GM23248 (cell line): ENCODE measurements at places on chromosomes 1 and 21. TPM values are rescaled to one million over a fixed set of nuclear protein-coding genes. Genes with fewer than 3 reads are reported as not detected.

- no peaks in the 10 kb centered on the region for H3K27me3 ChIP-seq
- peaks cover 39% of the 10 kb centered on the region for H3K4me1 ChIP-seq
- H3K27ac ChIP-seq = peak overlapping the region; percentile 95
- peak overlapping the region; percentile 54 for H3K4me3 ChIP-seq
- DNase-seq = peak; percentile 97
These were observed 3.0 kb downstream of the PEAR1 start for GRCh38 chr1:156896490-156897033.

DNA sequence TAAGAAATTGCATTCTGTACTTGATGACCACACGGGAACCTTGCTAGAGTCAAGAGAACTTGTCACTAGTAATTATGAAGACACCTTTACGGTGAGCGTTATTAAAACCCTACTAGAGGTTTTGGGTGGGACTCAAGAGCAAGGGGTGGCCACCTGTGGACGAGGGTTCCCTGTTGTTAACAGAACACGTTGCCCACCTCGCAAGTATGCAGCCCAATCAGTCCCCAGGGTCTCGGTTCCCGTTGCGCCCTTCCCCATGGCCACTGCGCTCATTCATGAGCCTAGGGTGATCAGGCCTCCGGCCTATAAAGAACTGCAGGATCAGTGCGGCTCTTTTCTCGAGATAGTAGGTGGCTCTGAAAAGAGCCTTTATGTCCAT lies 30.2 kb upstream of the RNF187 start:
- no peaks in the 10 kb centered on the region for H3K36me3 ChIP-seq
- H3K27me3 ChIP-seq = peaks cover 15% of the 10 kb centered on the region
- peak; percentile 18 for DNase-seq
- H3K4me1 ChIP-seq = peaks cover 14% of the 10 kb centered on the region
- peak overlapping the region; percentile 78 for H3K4me3 ChIP-seq

- no peak overlapping the region for H3K4me3 ChIP-seq
- H3K36me3 ChIP-seq = no peaks in the 10 kb centered on the region
- DNase-seq = no peak
- H3K27me3 ChIP-seq = no peaks in the 10 kb centered on the region
- peaks cover 4% of the 10 kb centered on the region; the same call in 1 of the 2 replicates for H3K4me1 ChIP-seq
These were observed 295.2 kb downstream of the DISC1 start for GRCh38 chr1:231921646-231922345.

- H3K27ac ChIP-seq = no peak overlapping the region
- H3K4me1 ChIP-seq = no peaks in the 10 kb centered on the region
- no peaks in the 10 kb centered on the region for H3K36me3 ChIP-seq
- no peak for DNase-seq
- H3K4me3 ChIP-seq = no peak overlapping the region
- no peaks in the 10 kb centered on the region for H3K27me3 ChIP-seq
These were observed 12.3 kb upstream of the RCC2 start for GRCh38 chr1:17451731-17452130.

GRCh38 chr21:37737507-37737906 lies 178.8 kb downstream of the KCNJ6 start:
- H3K36me3 ChIP-seq = no peaks in the 10 kb centered on the region
- H3K27ac ChIP-seq = no peak overlapping the region
- DNase-seq = no peak
- peaks cover 5% of the 10 kb centered on the region; the same call in 1 of the 2 replicates for H3K4me1 ChIP-seq
- peaks cover 53% of the 10 kb centered on the region for H3K27me3 ChIP-seq
- H3K4me3 ChIP-seq = no peak overlapping the region

GRCh38 chr1:68495532-68495931 lies 1.4 kb downstream of the DEPDC1 start:
- H3K4me3 ChIP-seq = peak overlapping the region; percentile 82
- no peaks in the 10 kb centered on the region for H3K36me3 ChIP-seq
- DNase-seq = peak; percentile 4

- no peak overlapping the region for H3K27ac ChIP-seq
- H3K36me3 ChIP-seq = peaks cover 70% of the 10 kb centered on the region
- H3K4me3 ChIP-seq = no peak overlapping the region
- peaks cover 17% of the 10 kb centered on the region for H3K4me1 ChIP-seq
These were observed 39.0 kb downstream of the NEXN start for GRCh38 chr1:77927414-77927813.

DNA sequence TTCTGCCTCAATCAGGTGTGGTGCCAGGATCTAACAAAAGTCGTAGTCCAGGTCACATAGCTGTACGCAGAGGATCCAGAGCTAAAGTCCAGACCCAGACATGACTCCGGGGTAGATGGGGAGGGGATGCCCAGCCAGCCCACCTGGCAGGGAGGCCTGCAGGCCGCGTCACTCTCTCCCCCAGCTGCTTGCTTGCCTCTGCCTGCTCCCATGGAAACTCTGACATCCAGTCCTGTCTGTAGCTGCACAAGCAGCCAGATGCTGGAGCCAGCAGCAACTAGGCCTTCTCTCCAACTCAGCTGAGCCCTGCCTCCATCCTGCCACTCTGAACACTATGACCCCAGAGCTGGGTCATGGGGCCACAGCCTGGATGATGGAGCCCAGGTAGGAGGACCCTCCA lies 8.1 kb downstream of the COL8A2 start:
- no peak overlapping the region for H3K4me3 ChIP-seq
- H3K4me1 ChIP-seq = peaks cover 21% of the 10 kb centered on the region
- H3K27ac ChIP-seq = peak overlapping the region; percentile 93
- no peaks in the 10 kb centered on the region for H3K27me3 ChIP-seq
- peak; percentile 41 for DNase-seq

DNA sequence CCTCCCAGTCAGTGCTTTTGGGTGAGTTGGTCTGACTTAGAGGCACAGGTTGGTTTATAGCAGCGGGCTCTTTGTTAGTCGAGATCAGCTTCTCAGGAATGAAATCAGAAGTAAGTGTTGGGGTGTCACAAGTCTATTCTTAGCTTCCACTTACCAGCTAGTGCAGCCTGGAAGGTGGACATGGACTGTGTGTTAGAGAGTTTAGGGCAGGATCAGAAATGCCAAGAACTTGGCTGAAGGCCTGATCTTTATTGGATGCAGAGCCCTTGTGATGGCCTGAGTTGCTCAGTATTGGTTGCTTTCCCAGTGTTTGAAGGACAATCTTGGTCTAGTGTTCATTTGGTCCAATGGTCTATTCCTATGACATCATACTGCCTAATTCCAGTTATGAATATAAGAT lies 377.0 kb upstream of the USP24 start:
- H3K27ac ChIP-seq = no peak overlapping the region
- peaks cover 20% of the 10 kb centered on the region for H3K4me1 ChIP-seq
- H3K4me3 ChIP-seq = no peak overlapping the region
- no peaks in the 10 kb centered on the region for H3K27me3 ChIP-seq
- H3K36me3 ChIP-seq = no peaks in the 10 kb centered on the region

DNA sequence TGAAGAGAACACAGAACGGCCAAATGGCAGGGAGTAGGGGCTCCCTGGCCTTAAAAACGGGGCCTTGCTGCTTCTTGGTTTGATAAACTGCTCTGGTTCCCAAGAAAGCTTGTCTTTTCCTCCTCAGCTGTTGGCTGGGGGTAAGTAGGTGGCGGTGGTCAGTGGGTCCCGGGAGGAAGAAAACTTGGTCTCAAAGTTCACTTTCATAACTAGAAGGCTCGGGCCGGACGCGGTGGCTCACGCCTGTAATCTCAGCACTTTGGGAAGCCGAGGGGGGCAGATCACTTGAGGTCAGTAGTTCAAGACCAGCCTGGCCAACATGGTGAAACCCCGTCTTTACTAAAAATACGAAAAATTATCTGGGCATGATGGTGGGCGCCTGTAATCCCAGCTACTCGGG lies 47.3 kb upstream of the CTBS start:
- H3K27me3 ChIP-seq = no peaks in the 10 kb centered on the region

DNA sequence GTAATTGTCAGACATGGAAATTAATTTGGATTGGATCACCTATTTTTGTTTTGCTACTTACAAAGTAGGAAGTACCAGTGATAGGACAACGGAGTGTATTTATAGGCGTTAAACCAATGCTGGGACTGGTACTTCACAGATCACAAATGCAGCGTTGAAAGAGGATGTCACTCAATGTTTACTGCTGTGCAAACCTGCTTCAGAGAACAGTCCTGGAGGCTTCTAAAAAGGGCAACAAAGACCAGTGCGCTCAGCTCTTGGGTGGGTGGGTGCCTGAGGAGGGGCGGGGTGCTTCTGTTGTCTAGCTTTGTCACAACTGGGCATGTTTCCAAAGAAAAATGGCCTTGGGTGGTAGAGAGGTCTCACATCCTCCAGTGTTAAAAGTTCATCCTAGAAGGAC lies 2.1 kb downstream of the C1orf21 start:
- peak overlapping the region; percentile 96 for H3K4me3 ChIP-seq
- no peaks in the 10 kb centered on the region for H3K36me3 ChIP-seq
- peaks cover 31% of the 10 kb centered on the region for H3K4me1 ChIP-seq
- H3K27ac ChIP-seq = peak overlapping the region; percentile 61
- no peak for DNase-seq

GRCh38 chr1:220420726-220421125 lies 107.2 kb upstream of the MARK1 start:
- H3K27ac ChIP-seq = no peak overlapping the region
- H3K4me3 ChIP-seq = no peak overlapping the region
- no peaks in the 10 kb centered on the region for H3K36me3 ChIP-seq
- no peaks in the 10 kb centered on the region; the same call in 1 of the 2 replicates for H3K27me3 ChIP-seq

GRCh38 chr1:111516005-111516535 lies 12.6 kb upstream of the ADORA3 start:
- H3K27ac ChIP-seq = no peak overlapping the region
- H3K4me1 ChIP-seq = no peaks in the 10 kb centered on the region
- H3K36me3 ChIP-seq = no peaks in the 10 kb centered on the region

GRCh38 chr1:32127409-32128198 lies 19.7 kb downstream of the KPNA6 start:
- H3K36me3 ChIP-seq = no peaks in the 10 kb centered on the region
- H3K27ac ChIP-seq = no peak overlapping the region
- H3K4me3 ChIP-seq = no peak overlapping the region

DNA sequence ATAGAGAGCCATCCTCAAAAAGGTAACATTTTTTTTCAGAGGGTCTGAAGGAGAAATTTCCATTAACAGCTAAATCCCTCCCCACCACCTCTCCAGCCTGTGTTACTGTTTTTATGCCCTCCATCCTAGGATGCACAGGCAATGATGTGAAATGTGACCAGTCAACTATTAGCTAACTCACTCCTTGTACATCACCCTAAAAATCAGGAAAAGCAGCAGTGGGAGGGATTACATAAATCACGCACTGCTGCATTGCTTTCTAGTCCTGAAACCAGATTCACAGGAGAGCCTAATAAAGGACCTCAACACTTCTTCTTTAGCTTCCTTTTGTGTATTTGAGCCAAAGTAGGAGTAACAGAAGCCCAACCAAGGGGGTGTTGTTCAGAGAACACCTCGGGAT lies 66.3 kb downstream of the LMO4 start:
- H3K27ac ChIP-seq = no peak overlapping the region
- H3K36me3 ChIP-seq = no peaks in the 10 kb centered on the region
- DNase-seq = no peak
- peaks cover 31% of the 10 kb centered on the region for H3K4me1 ChIP-seq

GRCh38 chr1:209720326-209720725 lies 15.7 kb downstream of the HSD11B1 start:
- H3K4me1 ChIP-seq = no peaks in the 10 kb centered on the region
- no peak overlapping the region for H3K27ac ChIP-seq
- H3K36me3 ChIP-seq = no peaks in the 10 kb centered on the region
- peaks cover 7% of the 10 kb centered on the region; the same call in 1 of the 2 replicates for H3K27me3 ChIP-seq
- DNase-seq = no peak

DNA sequence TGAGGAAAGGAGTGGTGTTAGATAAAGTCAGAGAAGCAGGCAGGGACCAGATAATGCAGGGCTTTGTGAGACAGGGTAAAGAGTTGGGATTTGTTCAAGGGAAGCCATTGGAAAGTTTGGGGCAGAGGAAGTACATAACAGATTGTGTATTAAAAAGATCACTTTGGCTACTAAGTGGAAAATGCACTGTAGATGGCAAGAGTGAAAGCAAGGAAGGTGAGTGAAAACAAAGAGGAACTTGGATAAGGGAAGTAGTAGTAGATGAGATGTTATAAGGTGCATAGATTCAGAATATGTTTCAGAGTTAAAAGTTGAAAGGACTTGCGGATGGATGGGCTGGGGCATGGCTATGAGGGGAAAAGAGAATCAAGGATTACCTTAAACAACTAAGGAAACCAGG lies 17.4 kb downstream of the MRPL39 start:
- no peaks in the 10 kb centered on the region for H3K4me1 ChIP-seq
- no peak overlapping the region for H3K27ac ChIP-seq

- H3K27me3 ChIP-seq = no peaks in the 10 kb centered on the region
- no peak for DNase-seq
- no peak overlapping the region for H3K27ac ChIP-seq
- H3K36me3 ChIP-seq = no peaks in the 10 kb centered on the region
- peaks cover 9% of the 10 kb centered on the region for H3K4me1 ChIP-seq
- H3K4me3 ChIP-seq = no peak overlapping the region
These were observed 32.8 kb downstream of the COQ8A start for GRCh38 chr1:226972931-226973330.

GRCh38 chr1:172895050-172895460 lies 155.7 kb downstream of the TNFSF18 start:
- no peak overlapping the region for H3K27ac ChIP-seq
- DNase-seq = no peak
- no peaks in the 10 kb centered on the region for H3K27me3 ChIP-seq

- H3K4me3 ChIP-seq = no peak overlapping the region
- H3K36me3 ChIP-seq = no peaks in the 10 kb centered on the region
- H3K4me1 ChIP-seq = no peaks in the 10 kb centered on the region
- H3K27me3 ChIP-seq = no peaks in the 10 kb centered on the region
- no peak for DNase-seq
These were observed 311.8 kb downstream of the PLPP3 start for GRCh38 chr1:56267611-56268010.

DNA sequence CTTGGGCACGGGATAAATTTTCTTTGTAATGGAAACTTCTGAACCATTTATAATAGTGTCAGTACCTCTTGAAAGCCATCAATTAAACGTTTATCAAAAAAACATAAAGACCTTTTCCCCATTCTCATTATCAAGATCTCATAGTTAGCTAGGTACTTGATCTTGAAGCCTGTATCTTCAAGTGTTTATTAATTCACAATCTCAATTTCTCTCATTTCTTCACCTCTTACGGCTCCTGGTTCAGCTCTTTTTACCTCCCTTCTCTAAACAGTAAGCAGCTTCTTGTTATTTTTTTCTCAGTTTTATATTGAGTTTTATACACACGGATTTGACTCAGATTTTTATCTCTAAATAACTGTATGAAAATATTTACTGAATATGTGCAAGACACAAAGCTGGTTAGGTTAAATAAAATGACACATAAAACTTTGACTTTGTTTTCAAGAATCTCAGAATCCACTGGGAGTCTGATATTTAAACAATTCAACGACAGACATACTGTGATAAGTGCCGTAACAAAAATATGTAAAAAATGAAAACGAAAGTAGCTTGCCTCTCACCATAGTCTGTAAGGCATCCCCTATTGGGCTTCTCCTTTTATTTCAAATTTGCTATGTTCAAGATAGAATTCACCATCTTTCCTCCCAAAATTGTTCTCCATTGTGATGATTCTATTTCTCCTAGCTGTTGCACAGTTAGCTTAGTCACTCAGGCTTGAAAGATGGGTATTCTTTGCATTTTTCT lies 411.6 kb upstream of the ZRANB2 start:
- no peak for DNase-seq
- no peaks in the 10 kb centered on the region for H3K4me1 ChIP-seq
- no peaks in the 10 kb centered on the region for H3K27me3 ChIP-seq
- H3K36me3 ChIP-seq = no peaks in the 10 kb centered on the region
- no peak overlapping the region for H3K27ac ChIP-seq

- H3K27ac ChIP-seq = no peak overlapping the region
- H3K36me3 ChIP-seq = no peaks in the 10 kb centered on the region
- H3K4me1 ChIP-seq = no peaks in the 10 kb centered on the region
- no peak for DNase-seq
These were observed 6.2 kb downstream of the ERO1B start for GRCh38 chr1:236275586-236275985.

Gene CD101
- not detected in 2 replicates for polyA plus RNA-seq

Gene SMCP
- polyA plus RNA-seq = not detected in 2 replicates

Gene CYP2J2
- polyA plus RNA-seq = not detected in 2 replicates

Gene MAEL
- polyA plus RNA-seq = not detected in 2 replicates

Gene CGN
- polyA plus RNA-seq = 0.06 TPM in 1 of 2 replicates, not detected in the other

Gene INSRR
- 0.09 TPM in 1 of 2 replicates, not detected in the other for polyA plus RNA-seq

Gene MAB21L3
- 0.08 TPM in 1 of 2 replicates, not detected in the other for polyA plus RNA-seq

Gene S100A8
- not detected in 2 replicates for polyA plus RNA-seq

Gene NCF2
- 0.28 and 0.41 TPM in 2 replicates for polyA plus RNA-seq
